ENCODE measurements at places on chromosomes 12 and 14.

- DNase-seq = no peak
Observed at GRCh38 chr12:89568484-89568883, 42.6 kb upstream of the POC1B start.

DNA sequence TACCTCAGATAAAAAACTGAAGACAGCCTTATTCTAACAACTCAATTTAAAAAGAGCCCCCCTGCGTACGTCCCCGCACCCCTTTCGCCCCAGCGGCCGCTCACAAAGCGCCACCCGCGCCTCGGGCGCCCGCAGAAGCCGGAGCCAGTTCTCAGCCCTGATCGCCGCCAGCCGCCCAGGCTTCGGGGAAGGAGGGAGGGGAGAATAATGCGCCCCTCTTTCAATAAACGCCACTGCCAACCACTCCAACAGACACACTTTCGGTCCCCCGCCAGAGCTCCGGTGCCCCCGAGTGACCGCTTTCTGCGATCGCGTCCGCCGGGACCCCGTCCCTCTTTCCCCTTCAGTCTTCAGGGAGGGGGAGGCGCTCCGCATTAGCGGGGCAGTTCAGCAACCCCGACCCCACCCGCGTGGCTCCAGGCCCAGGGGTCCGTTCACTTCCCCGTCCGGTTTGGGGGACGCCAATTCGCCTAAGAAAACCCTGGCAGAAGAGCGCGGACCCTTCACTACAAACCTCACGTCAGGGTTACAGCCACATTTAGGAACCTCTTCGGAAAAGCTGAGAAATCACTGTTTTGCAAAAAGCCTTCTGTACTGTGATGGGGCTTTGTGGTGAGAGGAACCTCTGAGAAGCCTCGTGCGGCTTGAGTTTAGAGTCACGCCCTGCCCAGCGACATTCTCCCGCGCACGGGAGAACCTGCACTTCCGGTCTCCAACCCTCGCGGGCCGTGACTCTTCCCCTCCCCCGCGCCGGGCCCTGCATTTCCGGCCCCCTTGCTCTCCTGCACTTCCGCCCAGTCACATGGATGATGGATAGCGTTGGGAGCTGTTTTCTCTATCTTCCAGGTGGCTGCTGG is 18.7 kb downstream of the FOXG1 start:
- peak; percentile 38 for DNase-seq

DNA sequence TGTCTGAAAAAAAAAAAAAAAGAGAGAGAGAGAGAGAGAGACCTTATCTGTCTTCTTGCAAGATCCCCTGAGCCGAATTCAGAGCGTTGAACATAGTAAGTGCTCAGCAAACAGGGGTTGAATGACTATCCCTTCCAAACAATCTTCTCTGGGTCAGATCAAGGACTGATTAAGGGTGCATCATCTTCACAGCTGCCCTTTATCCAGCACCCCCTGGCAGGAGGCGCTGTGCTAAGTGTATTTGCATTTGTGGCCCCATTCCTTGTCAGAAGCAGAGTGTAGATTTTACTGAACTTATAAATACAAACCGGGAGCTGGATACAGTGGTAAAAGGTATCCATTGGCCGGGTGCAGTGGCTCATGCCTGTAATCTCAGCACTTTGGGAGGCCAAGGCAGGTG is 8.8 kb upstream of the TRPV4 start:
- no peak for DNase-seq

GRCh38 chr12:48991247-48992050 is 7.7 kb downstream of the DDN start:
- DNase-seq = no peak

GRCh38 chr14:103496776-103497175 is 25.9 kb downstream of the CKB start:
- no peak for DNase-seq

- no peak for DNase-seq
Observed at GRCh38 chr14:22715890-22716289, 50.6 kb upstream of the OXA1L start.

DNA sequence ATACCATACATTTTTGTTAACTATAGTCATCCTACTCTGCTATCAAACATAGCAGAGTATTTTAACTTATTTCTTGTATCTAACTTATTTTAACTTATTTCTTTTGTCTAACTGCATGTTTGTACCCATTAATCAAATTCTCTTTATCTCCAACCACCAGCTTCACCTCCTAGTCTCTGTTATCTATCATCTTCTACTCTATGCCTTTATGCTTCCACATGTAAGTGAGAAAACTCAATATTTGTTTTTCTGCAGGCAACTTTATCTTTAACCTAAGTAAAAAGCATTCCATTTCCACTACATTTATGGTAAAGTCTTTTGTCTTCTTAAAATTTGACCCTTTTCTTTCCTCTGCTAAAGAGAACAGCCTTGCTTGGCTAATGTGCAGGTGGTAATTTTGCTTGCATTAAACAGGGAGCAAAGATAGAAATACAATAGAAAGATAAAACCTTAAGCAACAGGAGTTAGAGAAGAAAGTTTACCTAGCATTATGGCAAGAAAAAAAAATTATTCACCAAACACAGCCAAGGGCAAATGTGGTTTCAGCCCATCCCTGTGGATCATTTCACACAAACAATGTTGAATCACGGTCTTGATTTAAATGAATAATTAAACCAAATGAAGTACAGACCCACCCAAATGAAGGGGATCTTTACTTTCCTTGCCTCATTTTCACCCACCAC is 110.9 kb upstream of the TSPAN8 start:
- no peak for DNase-seq

DNA sequence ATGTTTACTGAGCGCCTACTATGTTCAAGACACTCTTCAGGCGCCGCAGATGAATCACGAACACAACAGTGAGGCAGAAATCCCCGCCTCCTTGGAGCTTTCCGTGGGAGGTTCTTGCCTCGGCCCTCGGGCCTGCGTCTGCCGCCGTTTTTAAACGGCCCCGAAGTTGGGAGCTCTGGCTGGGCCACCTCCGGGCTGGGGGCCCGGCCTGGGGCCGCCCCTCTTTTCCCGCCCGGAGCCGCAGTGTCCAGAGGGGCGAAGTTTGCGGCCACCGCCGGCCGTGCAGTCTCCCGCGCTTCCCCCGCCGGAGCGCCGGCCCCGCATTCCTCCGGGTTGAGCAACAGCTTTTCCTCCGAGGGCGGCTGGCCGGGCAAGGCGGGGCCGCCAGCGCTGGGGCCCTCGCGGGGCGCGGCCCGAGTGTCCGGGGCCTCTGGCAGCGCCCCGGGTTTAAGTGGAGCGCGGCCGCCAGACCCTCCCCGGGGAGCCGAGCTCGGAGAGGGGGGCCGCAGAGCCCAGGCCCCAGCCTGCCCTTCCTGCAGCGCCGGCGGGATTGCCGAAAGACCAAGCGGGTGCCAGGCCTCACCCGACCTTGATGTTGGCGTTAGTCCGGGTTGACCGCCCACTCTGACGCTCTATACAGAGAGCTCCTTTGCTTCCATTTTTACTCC is 18.7 kb upstream of the CTDSP2 start:
- peak; percentile 96 for DNase-seq

GRCh38 chr12:57124261-57124877 is 3.9 kb upstream of the LRP1 start:
- DNase-seq = peak; percentile 77

DNA sequence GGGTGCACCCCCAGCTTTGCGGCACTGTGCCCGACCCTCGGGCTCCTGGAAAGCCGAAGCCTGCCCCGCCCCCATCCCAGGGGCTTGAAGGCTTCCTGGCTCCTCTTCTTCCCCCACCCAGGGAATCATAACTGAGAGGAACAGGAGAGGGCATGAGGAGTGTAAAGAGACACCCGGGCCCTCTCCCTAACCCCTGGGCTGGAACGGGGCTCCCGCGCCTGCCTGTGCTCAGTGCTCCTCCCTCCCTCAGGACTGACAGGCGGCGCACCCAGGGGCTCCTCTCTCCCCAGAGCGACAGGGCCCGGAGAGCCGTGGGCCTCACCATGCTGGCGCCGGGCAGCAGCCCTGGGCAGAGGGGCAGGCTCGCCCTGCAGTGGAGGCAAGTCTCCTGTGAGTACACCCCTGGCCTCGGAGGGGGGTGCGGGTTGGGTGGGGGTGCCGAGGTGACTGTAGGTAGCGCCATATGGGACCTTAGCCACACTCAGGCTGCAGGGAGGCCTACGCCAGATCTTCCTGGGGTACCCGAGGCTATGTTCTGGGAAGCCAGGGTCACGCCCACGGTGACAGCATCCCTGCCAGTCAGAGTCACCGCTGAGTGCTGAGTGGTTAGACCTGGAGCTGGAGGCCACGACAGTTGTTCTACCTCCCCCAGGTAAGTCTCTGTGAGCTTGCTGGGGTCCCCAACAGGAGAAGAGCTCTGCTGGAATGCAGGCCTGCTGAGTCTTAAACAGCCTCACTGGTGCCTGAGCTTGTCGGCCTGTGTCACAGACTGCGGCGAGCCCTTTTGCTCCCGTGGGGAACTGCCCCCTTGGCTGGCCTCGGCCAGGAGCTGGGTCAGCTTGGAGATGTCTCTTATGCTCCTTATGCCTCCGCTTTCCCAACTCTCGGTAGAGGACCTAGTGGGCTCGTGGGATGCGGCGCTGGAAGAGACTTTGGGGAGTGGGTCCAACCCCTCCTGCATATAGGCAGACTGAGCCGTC is 7.8 kb downstream of the LRTM2 start:
- no peak for DNase-seq

DNA sequence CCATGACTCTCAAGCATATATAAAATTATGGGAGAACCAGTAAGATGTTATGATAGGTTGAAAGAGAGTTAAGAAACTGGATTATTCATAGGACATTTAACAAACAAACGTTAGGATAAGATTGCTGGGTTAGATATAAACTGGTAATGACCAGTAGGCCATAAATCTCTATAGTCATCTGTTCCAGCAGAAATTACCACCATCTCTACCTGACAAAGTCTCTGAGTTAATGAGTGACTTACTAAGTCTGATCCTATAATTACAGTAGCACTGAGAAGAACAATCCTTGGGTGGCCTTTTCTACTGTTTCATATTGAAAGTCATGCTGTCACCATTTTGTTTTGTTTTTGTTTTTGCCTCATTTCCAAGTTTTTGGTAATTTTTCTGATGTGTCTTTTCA is 136.9 kb upstream of the CNOT2 start:
- no peak for DNase-seq

DNA sequence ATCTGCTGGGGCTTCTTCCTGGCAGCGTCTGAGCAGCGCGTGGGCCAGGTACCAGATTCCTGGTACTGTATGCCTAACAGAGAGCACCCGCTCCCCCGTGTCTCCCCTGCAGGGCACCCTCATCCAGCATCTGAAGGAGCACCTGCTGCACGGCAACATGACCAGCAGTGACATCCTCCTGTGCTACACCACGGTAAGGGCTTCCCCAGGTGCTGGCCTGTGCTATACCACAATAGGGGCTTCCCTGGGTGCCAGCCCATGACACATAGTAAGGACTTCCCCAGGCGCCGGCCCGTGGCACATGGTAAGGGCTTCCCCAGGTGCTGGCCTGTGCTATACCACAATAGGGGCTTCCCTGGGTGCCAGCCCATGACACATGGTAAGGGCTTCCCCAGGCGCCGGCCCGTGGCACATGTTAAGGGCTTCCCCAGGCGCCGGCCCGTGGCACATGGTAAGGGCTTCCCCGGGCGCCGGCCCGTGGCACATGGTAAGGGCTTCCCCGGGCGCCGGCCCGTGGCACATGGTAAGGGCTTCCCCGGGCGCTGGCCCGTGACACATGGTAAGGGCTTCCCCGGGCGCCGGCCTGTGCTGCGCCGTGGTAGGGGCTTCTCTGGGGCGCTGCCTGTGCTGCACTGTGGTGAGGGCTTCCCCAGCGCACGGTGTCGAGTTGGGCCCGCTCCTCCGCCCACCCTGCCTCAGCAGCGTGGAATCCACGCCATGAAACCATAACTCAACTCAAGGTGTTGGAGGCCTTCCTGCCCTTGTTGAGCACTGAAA is 49.3 kb downstream of the AACS start:
- no peak for DNase-seq
